Renal pelvis (tissue), 12 donors: ENCODE measurements at places on chromosomes 3 and 15.

DNA sequence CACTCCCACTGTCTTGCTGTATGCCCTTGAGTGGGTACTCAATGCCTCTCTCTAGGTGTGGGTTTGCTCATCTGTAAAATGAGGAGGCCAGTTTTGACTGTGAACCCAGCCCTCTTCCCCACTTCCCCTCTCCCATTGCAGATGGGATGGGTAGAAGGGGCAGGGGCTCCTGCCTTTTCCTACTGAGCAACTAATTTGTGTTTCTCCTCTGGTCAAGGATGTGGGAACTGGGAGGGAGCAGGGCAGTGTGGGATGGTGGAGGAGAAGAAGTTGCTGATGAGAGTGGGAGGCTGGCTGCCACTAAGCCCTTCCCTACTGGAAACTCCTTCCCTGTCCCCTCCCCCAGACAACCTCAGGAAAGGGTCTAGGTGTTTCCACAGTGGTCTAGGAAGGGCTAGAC lies 20.1 kb upstream of the ANKDD1A start:
- no peak for DNase-seq

DNA sequence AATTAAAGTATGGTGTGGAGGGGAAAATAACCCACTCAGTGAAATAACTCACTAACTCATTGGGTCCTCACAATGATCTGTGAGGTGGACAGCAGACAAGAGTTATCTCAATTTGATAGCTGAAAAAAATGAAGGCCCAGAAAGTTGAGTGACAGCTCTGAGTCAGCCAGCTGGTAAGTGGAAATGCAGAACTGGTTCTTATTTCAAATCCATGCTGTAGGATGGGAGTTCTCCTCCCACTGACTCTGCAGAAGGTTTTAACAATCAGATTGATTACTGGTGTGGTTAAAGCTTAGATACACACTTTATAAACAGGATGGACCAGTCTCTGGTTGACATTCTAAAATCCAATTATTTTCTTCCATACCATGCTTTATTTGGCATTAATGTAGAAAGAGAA lies 87.0 kb upstream of the LMOD3 start:
- DNase-seq = no peak

- DNase-seq = no peak
These were observed 27.8 kb upstream of the FLNB start for GRCh38 chr3:57980416-57980815.

DNA sequence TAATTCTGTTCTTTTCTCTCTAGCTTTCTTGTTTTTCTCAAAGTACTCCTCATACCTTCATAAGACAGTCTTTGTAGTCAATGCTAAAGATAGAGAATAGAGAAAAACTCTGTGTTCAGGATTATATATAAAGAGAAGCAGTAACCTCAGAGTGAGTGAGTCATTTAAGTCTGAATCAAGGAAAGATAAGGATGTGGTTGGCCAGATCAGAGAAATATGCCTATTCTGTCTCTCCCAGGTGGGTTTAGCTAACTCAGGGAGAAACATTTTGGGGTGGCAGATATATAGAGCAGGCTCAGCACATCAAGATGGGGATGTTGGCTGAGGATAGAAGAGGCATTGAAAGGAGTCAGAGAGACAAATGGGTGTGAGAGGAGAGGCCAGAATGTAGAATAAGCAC lies 31.4 kb downstream of the GTF2E1 start:
- no peak for DNase-seq

- DNase-seq = peak; percentile 67
These were observed 103.2 kb upstream of the TJP1 start for GRCh38 chr15:29925227-29926082.

DNA sequence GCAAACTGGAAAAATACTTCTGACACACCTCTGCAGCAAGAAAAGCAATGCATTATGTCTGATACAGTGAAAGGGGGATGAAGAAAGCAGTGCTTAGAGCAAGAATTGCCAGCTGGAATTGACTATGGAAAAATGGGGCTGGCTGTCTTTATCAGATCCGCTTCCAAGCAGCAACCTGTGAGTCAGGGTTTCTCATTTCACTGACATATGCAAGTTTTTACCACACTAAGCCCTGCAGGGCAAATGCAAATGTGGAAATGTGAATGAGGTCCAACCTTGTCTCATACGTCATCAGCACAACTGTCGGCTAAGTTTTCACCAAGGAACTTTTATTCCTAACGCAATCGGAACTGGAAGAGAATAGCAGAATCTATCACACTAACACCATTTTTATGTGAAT lies 172.5 kb upstream of the GADL1 start:
- DNase-seq = no peak

DNA sequence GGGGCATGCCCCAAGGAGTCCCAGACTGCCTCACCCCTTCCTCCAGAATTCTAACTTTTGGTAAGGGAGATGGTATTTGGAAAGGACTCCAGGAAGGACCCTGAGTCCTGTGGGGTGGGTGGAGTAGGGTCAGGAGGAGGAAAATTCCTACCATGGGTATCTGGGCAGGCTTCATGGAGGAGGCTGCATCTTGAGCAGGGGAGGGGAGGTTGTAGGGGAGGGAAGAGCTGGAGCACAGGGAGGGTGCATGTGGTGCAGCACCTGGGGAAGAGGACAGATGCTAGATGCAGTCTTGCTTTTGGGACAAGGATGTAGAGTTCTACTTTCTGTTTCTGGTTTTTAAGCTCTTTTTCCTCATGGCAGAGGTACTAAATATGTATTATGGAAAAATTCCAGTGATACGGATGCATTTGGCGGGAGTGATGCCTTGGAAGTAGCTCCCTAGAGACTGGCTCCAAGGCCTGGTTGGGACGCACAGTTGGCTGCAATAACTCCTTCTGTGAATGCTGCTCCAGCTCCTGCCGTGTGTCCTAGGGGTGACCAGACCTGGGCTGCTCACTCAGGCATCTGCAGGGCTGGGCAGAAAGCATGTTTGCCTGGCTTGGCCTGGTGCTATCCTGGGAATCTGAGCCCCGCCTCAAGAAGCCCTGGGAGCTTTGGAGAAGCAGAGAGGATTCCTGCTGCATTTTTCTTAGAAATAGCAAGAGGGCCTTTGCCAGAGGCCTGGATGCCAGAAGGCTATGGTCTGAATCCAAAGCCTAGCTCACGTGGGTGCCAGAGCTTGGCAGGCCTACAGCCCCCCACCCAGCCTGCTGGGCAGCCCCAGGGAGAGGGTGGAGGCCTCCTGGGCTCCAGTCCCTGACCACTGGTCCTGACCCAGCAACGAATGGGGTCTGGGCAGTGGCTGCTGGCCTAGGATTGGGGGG lies 10.1 kb downstream of the SEMA3F start:
- no peak for DNase-seq

DNA sequence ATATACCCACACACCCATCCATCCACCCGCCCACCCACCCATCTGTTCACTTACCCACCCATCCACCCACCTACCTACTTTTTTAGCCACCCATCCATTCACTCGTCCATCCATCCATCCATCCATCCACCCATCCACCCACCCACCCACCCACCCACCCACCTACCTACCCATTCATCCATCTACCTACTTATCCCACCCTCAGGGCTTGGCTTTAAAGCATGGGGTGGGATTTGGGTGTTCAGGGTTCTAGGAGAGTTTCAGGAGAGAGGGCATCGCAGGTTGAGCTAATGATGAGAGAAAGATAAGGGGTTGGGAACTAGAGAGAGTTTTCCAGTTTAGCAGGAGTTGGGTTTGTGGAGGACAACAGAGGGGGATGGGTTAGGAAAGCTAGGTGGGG lies 9.7 kb downstream of the FBLN2 start:
- DNase-seq = no peak

- DNase-seq = peak; percentile 72
These were observed 51.0 kb downstream of the NKIRAS1 start for GRCh38 chr3:23865595-23866396.

DNA sequence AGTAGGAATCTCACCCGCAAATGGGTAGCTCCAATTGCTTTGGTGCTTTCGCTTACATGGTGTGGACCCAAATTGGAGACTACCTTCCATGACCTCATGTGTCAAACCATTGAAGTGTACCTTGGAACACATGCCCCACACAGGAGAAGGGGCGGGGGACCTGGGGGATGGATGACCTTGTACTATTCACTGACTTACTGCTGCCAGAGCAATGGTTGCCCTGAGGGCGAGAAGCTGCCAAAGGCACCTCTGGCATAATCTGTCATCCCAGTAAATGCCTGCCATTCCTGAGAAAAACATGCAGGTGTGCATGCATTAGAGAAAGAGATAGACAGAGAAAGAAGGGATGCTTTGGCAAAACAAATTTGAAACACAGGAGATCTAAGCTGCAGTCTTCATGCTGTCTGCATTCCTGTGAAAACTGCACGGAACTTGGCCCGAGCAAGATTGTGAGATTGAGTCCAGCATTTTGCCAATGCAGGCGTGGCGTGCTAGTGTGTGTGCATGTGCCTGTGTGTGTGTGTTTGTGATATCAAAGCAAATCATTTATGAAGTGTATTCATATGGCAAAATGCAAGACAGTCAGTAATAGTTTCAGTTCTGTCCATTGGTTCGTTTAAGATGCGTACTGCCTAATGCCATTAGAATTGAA lies 219.5 kb upstream of the MDFIC2 start:
- DNase-seq = no peak

GRCh38 chr15:101489599-101490407 lies at the start of gene PCSK6:
Gene PCSK6, minus strand, starts transcription at chr15:101489707. Its CDS starts 37 bp downstream, at chr15:101489670.
- no peak for DNase-seq

DNA sequence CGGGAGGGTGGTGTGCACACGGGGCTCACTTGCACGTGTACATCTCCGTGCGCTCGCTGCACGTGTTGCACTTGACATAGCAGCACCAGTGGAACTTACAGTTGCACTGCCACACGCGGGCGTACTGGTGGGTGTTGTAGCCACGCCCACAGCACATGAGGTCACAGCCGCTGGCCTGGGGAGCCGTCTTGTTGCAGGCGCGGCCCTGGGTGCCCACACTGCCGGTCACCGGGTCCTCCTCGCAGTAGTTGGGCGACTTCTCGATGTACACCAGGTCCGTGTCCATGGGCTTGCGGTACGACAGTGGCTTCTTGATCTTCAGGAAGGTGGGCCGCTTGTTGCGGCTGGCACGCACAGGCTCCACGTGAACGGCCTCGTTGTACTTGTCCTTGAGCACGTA lies 61.0 kb downstream of the WNT7A start:
- DNase-seq = no peak

DNA sequence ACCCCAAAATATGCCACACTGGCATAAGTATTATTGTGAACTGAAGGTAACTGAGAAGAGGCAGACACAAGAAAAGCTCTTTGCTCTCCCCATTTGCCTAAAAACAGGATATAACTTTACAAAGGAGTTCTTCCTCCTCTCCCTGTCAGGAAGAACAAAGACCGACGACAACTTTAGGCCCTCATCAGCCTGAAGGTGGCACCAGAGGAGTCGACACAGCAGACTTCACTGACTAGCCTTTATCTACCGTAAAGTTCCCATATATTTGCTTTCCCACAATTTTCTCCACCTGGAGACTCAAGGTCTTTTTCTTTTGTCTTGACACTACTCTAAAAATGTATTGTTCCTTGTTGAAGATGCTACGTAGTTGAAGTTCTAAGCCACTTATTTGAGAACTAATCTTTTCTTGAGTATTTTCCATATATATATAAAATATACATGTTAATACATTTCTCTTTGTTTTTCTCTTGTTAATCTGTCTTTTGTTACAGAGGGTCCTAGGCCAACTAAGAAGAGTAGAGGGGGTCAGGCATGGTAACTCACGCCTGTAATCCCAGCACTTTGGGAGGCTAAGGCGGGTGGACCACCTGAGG lies 16.2 kb upstream of the XIRP1 start:
- DNase-seq = peak; percentile 52

DNA sequence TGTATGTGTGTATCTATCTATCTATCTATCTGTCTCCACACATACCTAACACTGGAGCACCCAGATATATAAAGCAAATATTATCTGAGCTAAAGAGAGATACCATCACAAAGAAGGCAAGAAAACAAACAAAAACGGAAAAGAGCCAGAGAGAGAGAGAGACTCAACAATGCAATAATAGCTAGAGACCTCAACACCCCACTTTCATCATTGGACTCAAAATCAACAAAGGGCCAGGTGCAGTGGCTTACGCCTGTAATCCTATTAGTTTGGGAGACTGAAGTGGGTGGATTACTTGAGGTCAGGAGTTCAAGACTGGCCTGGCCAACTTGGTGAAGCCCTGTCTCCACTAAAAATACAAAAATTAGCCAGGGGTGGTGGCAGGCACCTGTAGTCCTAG lies 23.4 kb downstream of the NCBP2 start:
- DNase-seq = no peak
